HCT116 (cell line): ENCODE measurements at places on chromosomes 16 and 17. TPM values are rescaled to one million over a fixed set of nuclear protein-coding genes. Genes with fewer than 3 reads are reported as not detected.

Gene SNAI3
- total RNA-seq, result 2.2 TPM

GRCh38 chr16:17335826-17336529 is 134.8 kb downstream of the XYLT1 start:
- no peak overlapping the region for H3K27ac ChIP-seq
- no peaks in the 10 kb centered on the region for H3K36me3 ChIP-seq
- H3K4me3 ChIP-seq, result no peak overlapping the region
- DNase-seq, result no peak

- H3K27me3 ChIP-seq, result peaks cover 84% of the 10 kb centered on the region
- H3K27ac ChIP-seq, result no peak overlapping the region
- DNase-seq, result no peak
- H3K36me3 ChIP-seq, result no peaks in the 10 kb centered on the region
These were observed 93.9 kb upstream of the NLRP1 start for GRCh38 chr17:5678171-5678570.

- peaks cover 18% of the 10 kb centered on the region for H3K4me1 ChIP-seq
- H3K27me3 ChIP-seq, result no peaks in the 10 kb centered on the region
- DNase-seq, result no peak
- no peak overlapping the region for H3K4me3 ChIP-seq
- H3K27ac ChIP-seq, result no peak overlapping the region
These were observed 110.4 kb downstream of the PITPNC1 start for GRCh38 chr17:67487506-67487905.

DNA sequence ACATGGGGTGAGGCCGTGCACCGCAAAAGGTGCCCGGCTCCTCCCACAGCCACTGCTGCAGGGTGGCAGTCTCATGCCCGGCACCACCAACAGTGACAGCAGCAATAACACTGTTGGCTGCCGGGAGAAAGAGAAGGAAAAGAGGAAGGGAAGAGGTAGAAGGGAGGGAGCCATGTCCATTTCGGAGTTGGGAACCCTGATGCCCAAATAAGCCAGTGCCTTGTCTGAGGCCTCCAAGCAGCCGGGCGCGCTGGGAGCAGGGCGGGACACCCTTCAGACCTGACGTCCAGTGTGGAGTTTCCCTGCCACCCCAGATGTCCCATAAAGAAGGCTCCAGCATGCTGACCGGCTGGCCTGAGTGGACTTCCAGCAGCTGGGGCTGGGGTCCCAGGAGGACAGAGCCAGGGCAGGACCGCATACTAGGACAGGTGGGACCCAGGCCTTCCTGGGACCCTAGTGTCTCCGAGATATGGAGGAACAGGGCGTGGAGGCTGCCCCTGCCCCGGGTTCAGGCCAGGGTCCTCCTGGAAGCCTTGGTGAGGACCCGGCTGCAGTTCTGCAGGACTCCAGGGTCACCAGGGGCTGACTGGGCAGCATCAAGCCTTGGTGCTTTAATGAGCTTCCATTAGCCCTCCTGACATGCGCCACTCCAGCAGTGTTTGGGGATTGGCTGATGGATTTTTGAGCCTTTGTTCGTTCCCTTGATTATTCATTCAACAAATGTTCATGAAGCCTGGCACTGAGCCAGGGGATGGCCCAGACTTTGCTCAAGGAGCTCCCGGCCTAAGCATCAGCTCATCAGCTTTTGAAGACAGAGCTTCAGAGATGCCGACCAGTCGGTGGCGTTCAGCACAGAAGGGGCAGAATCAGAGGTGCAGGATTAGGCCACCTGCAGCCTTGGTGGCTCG is 223.6 kb upstream of the CIBAR2 start:
- DNase-seq, result no peak
- H3K36me3 ChIP-seq, result no peaks in the 10 kb centered on the region
- no peaks in the 10 kb centered on the region for H3K27me3 ChIP-seq
- no peak overlapping the region for H3K4me3 ChIP-seq
- peaks cover 46% of the 10 kb centered on the region for H3K4me1 ChIP-seq

Gene PHAF1
- total RNA-seq, result 19.2 TPM

DNA sequence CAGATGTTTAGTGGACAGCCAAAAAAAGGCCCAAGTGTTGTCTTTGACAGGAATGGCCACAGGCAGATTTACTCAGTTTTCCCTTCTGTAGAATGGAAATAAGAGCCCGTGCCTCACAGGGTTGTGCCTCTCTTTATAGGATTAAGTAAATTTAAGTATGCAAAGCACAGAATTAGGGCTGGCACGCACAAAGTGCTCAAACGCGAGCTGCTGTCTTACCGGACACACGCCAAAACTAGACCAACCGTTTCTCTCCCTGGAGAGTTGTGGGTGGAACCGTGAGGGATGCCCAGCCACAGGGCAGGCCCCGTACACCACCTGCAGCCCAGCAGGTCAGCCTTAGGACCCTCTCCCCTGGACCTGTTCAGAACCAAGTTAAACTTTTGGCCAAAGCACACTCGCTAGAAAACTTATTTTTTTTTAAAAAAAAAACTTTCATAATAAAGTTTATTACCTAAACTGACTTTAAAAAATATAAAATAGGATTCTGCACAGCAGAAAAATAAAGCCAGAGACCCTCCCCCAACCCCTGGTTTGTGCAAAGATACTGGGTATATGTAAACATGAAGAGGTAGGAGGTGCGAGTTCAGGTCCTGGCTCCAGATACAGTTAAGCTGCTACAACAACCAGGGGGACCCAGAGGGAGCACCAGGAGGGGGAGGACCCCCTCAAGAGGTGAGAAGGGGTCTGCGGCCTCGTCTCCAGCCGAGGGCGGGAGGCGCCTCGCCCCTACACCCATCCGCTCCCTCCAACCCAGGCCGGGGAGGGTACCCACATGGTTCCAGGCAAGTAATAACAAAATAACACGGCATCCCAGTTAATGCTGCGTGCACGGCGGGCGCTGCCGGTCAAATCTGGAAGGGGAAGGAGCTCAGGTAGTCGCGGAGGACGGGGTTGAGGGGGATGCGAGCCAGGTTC is 1.8 kb downstream of the SOCS1 start:
- H3K4me1 ChIP-seq, result peaks cover 10% of the 10 kb centered on the region; the same call in 1 of the 2 replicates
- H3K27me3 ChIP-seq, result no peaks in the 10 kb centered on the region
- DNase-seq, result no peak
- H3K27ac ChIP-seq, result peak overlapping the region; percentile 85; the same call in 1 of the 2 replicates

GRCh38 chr17:63190821-63191370 is 224.9 kb downstream of the TANC2 start:
- no peak overlapping the region for H3K27ac ChIP-seq
- no peaks in the 10 kb centered on the region for H3K4me1 ChIP-seq

Gene TRPV2
- 2.7 TPM for total RNA-seq

- H3K27me3 ChIP-seq, result no peaks in the 10 kb centered on the region
- H3K27ac ChIP-seq, result no peak overlapping the region; the same call in 1 of the 2 replicates
- no peak overlapping the region for H3K4me3 ChIP-seq
- peak; percentile 12 for DNase-seq
These were observed 44.4 kb downstream of the CLEC19A start for GRCh38 chr16:19329932-19330331.

- H3K27ac ChIP-seq, result no peak overlapping the region
- no peak overlapping the region for H3K4me3 ChIP-seq
- H3K36me3 ChIP-seq, result no peaks in the 10 kb centered on the region
- DNase-seq, result no peak
These were observed 507.7 kb downstream of the MAF start for GRCh38 chr16:79092846-79093245.

DNA sequence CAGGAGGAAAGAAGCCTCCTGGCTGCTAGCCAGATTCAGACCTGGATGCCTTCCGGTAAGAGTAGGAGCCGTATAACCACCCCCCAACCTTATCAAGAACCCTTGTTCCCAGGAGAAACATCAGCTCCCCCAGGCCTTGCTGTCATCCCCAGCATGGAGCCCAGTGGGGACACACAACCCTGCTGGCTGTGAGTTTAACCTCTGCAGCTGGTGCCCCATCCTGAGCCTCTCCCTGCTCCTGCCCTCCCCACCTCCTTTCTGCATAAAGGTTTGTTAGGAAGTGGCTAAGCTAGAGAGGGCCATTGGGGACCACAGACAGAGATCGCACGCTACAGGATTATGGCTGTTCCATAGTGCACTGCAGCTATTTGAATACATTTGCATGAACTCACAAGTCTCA is 55.5 kb upstream of the RPL38 start:
- no peak overlapping the region for H3K4me3 ChIP-seq
- DNase-seq, result no peak
- no peaks in the 10 kb centered on the region for H3K36me3 ChIP-seq

GRCh38 chr16:89365044-89365467 is 125.3 kb downstream of the ANKRD11 start:
- peak overlapping the region; percentile 60; the same call in 1 of the 2 replicates for H3K27ac ChIP-seq
- DNase-seq, result no peak
- H3K4me1 ChIP-seq, result peaks cover 51% of the 10 kb centered on the region

DNA sequence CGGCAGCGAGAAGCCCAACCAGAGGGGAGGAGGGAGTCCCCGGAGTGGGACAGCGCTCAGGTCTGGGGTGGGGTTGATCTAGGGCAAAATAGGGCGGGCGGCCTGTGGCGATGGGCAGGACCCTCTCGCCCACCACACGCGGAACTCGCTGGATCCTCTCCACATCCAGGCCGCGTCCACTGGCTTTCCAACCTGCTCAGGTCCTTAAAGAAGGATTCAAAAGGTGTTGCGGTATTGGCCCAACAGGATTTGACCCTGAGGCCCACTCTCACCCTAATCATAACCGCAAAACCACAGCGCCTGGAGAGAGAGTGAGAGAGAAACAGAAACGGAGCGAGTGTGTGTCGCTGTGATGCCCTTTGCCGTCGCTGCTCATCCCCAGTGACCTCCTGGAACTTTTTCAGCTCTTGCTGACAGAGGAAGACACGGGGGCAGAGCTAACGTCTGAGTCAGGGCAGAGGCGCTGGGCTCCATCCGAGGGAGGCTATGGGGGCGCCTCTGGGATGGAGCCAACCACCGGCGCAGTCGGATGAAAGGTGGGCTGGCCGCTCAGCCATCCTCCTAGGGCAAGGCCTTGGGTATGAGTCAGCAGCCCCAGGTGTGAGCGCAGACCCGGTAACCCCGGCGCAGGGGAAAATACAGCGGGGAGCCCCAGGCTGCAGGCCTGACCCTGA is 16.7 kb upstream of the OR1F1 start:
- DNase-seq, result no peak
- H3K4me1 ChIP-seq, result peaks cover 51% of the 10 kb centered on the region
- no peaks in the 10 kb centered on the region for H3K27me3 ChIP-seq
- peak overlapping the region; percentile 55 for H3K27ac ChIP-seq

Gene MT1G
- 1.2 TPM for total RNA-seq

GRCh38 chr16:58684001-58684353 is 593 bp downstream of the SLC38A7 start:
- peak overlapping the region; percentile 96 for H3K4me3 ChIP-seq
- no peak for DNase-seq
- H3K4me1 ChIP-seq, result peaks cover 13% of the 10 kb centered on the region; the same call in 1 of the 2 replicates
- peak overlapping the region; percentile 39; the same call in 1 of the 2 replicates for H3K27ac ChIP-seq

- no peak for DNase-seq
- H3K4me1 ChIP-seq, result peaks cover 15% of the 10 kb centered on the region
- H3K4me3 ChIP-seq, result no peak overlapping the region
- H3K27me3 ChIP-seq, result no peaks in the 10 kb centered on the region
- no peak overlapping the region for H3K27ac ChIP-seq
- no peaks in the 10 kb centered on the region for H3K36me3 ChIP-seq
These were observed 45.8 kb upstream of the ATF7IP2 start for GRCh38 chr16:10339777-10340732.

GRCh38 chr17:4345581-4346252 is 20.8 kb downstream of the UBE2G1 start:
- H3K36me3 ChIP-seq, result no peaks in the 10 kb centered on the region
- no peaks in the 10 kb centered on the region for H3K27me3 ChIP-seq
- DNase-seq, result no peak
- no peak overlapping the region for H3K27ac ChIP-seq
- no peak overlapping the region for H3K4me3 ChIP-seq

- no peaks in the 10 kb centered on the region for H3K27me3 ChIP-seq
- DNase-seq, result no peak
- no peak overlapping the region for H3K27ac ChIP-seq
- H3K36me3 ChIP-seq, result no peaks in the 10 kb centered on the region
- H3K4me3 ChIP-seq, result no peak overlapping the region
These were observed 14.5 kb upstream of the WDR45B start for GRCh38 chr17:82662711-82663261.

Gene SLC12A4
- 46.0 TPM for total RNA-seq

DNA sequence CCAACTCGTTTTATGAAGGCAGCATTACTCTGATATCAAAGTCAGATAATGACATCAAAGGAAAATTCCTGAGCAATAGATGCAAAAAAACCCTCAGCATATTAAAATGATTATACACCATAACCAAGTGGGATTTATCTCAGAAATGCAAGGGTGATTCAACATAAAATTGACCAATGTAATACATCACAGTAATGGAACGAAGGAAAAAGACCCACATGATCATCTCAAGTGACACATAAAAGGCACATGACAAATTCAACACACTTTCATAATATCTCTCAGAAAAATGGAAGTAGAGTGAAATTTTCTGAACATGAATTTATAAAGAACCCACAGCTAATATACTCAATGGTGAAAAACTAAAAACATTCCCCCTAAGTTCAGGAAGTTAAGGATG is 118.8 kb downstream of the ITFG1 start:
- no peaks in the 10 kb centered on the region for H3K36me3 ChIP-seq
- no peak overlapping the region for H3K4me3 ChIP-seq
- no peak for DNase-seq
- no peaks in the 10 kb centered on the region for H3K27me3 ChIP-seq
- H3K4me1 ChIP-seq, result no peaks in the 10 kb centered on the region

GRCh38 chr16:21626659-21627277 is 25.6 kb downstream of the IGSF6 start:
- no peak overlapping the region for H3K4me3 ChIP-seq
- H3K27ac ChIP-seq, result peak overlapping the region; percentile 48
- peaks cover 9% of the 10 kb centered on the region for H3K4me1 ChIP-seq
- DNase-seq, result peak; percentile 4
- 0 out of 2 replicates have a peak, but pooled peaks cover 3% of the 10 kb centered on the region for H3K36me3 ChIP-seq
- H3K27me3 ChIP-seq, result no peaks in the 10 kb centered on the region

Gene SOX9
- total RNA-seq, result 69.2 TPM

DNA sequence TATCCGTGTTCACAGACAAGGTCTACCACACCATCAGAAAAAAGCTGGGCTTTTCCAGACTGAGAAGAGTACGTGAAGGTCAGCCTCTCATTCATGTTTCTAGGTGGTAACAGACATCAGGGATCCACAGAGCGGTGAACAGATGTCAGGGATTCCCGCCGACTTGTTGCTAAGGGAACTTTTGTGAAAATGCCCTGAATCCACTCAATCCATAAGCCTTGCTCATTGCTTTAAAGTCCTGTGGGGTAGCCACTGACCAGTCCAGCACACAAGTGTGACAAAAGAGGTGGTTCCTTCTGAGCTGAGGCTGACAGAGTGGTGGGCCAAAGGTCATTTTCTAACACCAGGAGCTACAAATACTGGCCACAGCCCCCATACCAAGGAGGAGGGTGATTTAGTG is 5.9 kb downstream of the GAS7 start:
- no peak overlapping the region for H3K4me3 ChIP-seq
- no peak overlapping the region for H3K27ac ChIP-seq
- no peak for DNase-seq
- no peaks in the 10 kb centered on the region for H3K4me1 ChIP-seq

DNA sequence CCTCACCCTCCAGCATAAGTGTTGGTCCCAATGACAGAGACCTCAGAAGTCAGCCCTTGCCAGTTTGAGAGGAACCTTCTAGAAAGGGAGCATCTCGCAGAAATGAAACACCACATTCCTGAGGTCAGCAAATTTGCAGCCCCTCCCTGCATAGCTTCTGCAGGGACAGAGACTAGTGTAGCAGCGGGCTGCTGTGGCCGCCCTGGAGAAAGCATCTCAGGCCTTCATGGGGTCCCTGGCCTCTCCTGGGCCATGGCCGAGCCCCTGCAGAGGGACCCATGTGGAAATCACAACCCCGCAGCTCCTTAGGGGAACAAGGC is 11.4 kb downstream of the HS3ST6 start:
- peaks cover 6% of the 10 kb centered on the region; the same call in 1 of the 2 replicates for H3K4me1 ChIP-seq
- no peak overlapping the region for H3K27ac ChIP-seq

Gene GALR2
- 0.27 TPM for total RNA-seq

GRCh38 chr16:47664653-47665325 is 203.7 kb downstream of the PHKB start:
- H3K4me1 ChIP-seq, result no peaks in the 10 kb centered on the region
- no peak overlapping the region for H3K4me3 ChIP-seq
- H3K27ac ChIP-seq, result no peak overlapping the region
- no peak for DNase-seq
